ENCODE measurements at places on chromosomes 5 and 9.

DNA sequence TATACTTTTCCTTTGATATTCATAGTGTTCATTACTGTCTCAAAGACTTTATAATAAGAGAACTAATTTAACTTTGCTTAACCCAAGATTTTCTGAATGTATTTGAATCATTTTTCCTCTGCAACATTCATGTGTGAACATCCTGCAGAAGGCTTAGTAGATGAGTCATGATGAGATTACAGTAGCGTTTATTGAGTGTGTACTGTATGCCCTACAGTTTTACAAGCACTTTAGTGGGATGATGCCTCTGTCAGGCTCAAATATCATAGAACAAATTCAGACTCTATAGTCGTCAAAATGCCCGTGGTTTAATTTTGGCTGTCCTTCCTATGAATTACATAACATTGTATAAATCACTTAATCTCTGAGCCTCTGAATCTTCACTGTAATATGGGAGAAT is 41.2 kb downstream of the FYB1 start:
- DNase-seq: no peak
- H3K27ac ChIP-seq: peak overlapping the region; percentile 80
- H3K27me3 ChIP-seq: no peaks in the 10 kb centered on the region
- peaks cover 94% of the 10 kb centered on the region for H3K4me1 ChIP-seq

GRCh38 chr9:136291306-136292025 is 12.4 kb downstream of the CCDC187 start:
- no peaks in the 10 kb centered on the region for H3K4me1 ChIP-seq
- H3K36me3 ChIP-seq: no peaks in the 10 kb centered on the region
- H3K4me3 ChIP-seq: no peak overlapping the region
- no peak for DNase-seq
- H3K27ac ChIP-seq: no peak overlapping the region
- H3K27me3 ChIP-seq: no peaks in the 10 kb centered on the region

DNA sequence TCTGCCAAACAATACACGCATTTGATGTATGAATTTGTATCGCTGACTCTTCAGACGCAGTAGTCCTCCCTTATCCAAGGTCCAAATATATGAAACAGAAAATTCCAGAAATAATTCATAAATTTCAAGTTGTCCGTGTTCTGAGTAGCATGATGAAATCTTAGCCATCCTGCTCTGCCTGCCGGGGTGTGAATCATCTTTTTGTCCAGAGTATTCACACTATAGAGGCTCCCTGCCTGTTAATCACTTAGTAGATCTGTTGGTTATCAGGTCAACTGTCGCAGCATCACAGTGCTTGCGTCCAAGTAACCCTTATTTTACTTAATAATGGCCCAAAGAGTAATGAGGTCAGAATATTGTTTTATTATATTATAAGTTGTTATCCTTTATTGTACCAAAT is 268.1 kb downstream of the DOCK8 start:
- H3K27me3 ChIP-seq: no peaks in the 10 kb centered on the region
- H3K27ac ChIP-seq: no peak overlapping the region
- peaks cover 5% of the 10 kb centered on the region for H3K36me3 ChIP-seq
- DNase-seq: no peak

DNA sequence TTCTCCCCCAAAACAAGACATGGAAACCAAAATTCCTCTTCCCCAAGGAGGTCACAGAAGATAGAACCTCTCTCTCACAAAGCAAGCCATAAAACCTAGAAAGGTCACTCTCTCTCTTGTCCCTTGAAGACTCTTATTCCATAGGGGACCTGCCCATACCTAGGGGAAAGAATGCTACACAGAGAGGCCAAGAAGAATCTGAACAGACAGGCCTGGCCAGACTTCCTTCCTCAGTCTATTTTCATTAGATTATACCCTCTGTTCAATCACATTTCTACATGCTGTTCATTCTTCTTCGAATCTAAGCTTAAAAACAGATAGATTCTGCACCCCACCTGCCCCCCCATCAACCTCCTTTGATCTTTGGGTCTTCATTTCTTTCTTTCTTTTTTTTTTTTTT is 206.8 kb downstream of the TLE4 start:
- H3K27me3 ChIP-seq: no peaks in the 10 kb centered on the region
- no peak overlapping the region for H3K27ac ChIP-seq
- no peak overlapping the region for H3K4me3 ChIP-seq
- no peak for DNase-seq
- H3K4me1 ChIP-seq: no peaks in the 10 kb centered on the region

GRCh38 chr5:50968356-50969149 is 302.1 kb downstream of the PARP8 start:
- H3K4me3 ChIP-seq: peak overlapping the region; percentile 17
- no peaks in the 10 kb centered on the region for H3K36me3 ChIP-seq
- peaks cover 77% of the 10 kb centered on the region for H3K27me3 ChIP-seq
- no peak for DNase-seq
- H3K4me1 ChIP-seq: peaks cover 48% of the 10 kb centered on the region

DNA sequence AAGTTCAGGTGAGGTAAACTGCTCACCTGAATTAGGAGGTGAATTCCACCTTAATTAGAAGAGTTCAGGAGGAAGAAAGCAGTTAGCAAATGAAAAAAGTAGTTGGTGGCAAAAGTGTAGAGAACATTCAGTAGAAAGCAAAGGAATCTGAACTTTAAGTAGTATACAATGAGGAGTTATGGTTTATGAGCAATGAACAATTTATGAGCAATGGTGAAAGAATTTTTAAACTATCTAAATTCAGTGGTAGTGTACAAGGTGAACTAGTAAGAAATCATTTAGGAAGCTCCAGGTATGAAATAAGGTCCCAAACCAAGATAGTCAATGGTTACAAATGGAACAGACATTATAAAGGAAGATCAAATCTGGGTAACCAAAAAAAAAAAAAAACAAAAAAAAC is 3.1 kb downstream of the CETN3 start:
- no peaks in the 10 kb centered on the region for H3K27me3 ChIP-seq
- H3K36me3 ChIP-seq: peaks cover 26% of the 10 kb centered on the region
- peaks cover 23% of the 10 kb centered on the region for H3K4me1 ChIP-seq

GRCh38 chr5:163134061-163134460 is 303.3 kb upstream of the CCNG1 start:
- no peak for DNase-seq
- H3K4me1 ChIP-seq: no peaks in the 10 kb centered on the region
- H3K36me3 ChIP-seq: no peaks in the 10 kb centered on the region
- no peak overlapping the region for H3K27ac ChIP-seq
- H3K27me3 ChIP-seq: no peaks in the 10 kb centered on the region
- H3K4me3 ChIP-seq: no peak overlapping the region

DNA sequence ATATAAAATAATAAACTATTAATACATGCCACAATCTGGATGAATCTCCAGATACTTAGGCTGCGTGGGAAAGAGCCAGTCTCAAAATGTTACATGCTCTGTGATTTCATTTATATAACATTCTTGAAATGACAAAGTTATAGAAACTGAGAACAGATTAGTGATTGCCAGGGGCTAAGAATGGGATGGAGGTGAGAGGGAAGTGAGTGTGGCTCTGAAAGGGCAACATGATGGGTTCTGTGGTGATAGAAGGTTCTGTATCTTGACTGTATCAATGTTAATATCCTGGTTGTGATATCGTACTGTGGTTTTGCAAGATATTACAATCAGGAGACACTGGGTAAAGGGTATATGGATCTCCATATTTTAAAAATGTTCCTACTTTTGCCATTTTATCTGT is 50.7 kb downstream of the SPEF2 start:
- H3K27ac ChIP-seq: peak overlapping the region; percentile 20
- H3K27me3 ChIP-seq: no peaks in the 10 kb centered on the region
- peak; percentile 30 for DNase-seq
- peaks cover 78% of the 10 kb centered on the region for H3K4me1 ChIP-seq
- H3K4me3 ChIP-seq: no peak overlapping the region
- H3K36me3 ChIP-seq: peaks cover 39% of the 10 kb centered on the region

- DNase-seq: no peak
- H3K4me3 ChIP-seq: no peak overlapping the region
These were observed 45.2 kb downstream of the FGD3 start for GRCh38 chr9:92992549-92992948.

- DNase-seq: peak; percentile 77
- no peak overlapping the region for H3K4me3 ChIP-seq
- H3K36me3 ChIP-seq: peaks cover 72% of the 10 kb centered on the region
- peak overlapping the region; percentile 53 for H3K27ac ChIP-seq
These were observed 58.5 kb downstream of the CNTRL start for GRCh38 chr9:121133104-121133816.
